T-cell (primary cell): ENCODE measurements at places on chromosomes 2 and 18.

GRCh38 chr18:8752329-8752728 lies 47.0 kb downstream of the MTCL1 start:
- no peak for DNase-seq

GRCh38 chr2:202046572-202046971 lies 12.9 kb downstream of the FZD7 start:
- DNase-seq: no peak

DNA sequence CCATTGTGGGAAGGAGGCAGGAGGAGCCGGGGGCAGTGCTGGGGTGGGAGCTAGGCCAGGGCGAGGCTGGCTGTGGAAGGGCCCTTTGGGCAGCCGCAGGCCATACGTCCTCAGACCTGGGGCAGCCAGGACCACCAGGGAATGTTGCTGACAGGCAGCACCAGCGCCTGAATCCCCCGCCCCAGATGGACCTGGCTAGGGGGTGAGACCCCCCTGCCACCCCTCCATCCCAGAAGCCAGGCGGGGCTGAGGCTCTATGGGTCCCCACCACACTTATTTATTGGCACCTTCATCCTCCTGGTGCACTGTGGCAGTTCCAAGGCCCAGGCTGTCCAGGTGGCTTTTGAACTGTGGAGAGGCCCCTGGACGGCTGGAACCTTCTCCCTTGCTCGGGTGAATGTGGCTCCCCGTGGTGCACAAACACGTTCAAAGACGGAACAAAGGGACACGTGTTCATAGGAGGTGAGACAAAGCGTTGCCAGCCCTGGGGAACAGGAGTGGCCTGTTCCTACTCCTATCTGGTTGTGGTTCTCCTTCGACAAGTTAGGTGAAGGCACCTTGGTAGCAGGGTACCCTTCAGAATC lies 35.1 kb downstream of the RAMP1 start:
- no peak for DNase-seq

- DNase-seq: no peak
Observed at GRCh38 chr18:49640741-49641140, 78.9 kb downstream of the LIPG start.

DNA sequence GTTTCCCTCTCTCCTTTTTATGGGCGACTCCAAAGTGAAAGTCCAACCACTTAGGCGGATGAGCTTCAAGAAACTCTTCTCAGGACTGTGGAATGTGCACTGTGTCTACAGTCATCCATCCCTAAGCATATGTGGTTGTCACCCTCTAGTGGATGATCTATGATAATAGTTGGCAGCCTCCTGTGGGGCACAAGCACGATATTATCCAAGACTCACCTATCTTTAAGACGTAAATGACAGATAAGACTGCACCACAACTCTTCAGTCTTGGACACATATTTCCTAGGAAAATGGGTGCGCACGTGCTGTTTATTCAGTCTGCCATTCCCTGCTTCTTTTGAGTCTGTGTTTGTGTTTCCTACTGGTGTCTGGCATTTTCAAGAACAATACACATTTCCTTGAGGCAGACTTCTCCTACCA lies 145.5 kb upstream of the CTAGE1 start:
- DNase-seq: no peak

DNA sequence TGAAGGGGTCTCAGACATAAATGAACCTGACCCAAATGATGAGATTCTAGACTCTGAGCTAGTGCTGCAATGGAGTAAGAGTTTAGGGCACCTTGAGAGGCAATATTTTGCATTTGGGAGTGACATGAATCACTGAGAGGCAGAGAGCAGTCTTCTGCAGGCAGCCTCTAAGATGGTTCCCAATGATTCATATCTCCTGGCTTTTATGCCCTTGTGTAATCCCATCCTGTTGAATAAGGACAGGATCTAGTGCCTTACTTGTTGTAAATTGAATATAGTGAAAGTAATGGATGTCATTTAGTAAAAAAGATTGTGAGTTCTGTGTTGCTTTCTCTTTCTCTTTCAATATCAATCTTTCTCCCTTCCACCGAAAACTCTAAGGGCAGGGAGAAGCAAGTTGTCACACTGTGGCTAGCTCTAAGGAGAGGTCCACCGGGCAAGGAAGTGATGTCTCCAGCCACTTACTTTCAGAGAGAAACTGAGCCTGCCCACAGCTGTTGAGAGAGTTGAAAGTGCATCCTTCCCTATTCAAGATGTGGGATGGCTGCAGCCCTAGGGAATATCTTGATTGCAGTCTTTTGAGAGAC lies 144.7 kb downstream of the TRIB2 start:
- no peak for DNase-seq

DNA sequence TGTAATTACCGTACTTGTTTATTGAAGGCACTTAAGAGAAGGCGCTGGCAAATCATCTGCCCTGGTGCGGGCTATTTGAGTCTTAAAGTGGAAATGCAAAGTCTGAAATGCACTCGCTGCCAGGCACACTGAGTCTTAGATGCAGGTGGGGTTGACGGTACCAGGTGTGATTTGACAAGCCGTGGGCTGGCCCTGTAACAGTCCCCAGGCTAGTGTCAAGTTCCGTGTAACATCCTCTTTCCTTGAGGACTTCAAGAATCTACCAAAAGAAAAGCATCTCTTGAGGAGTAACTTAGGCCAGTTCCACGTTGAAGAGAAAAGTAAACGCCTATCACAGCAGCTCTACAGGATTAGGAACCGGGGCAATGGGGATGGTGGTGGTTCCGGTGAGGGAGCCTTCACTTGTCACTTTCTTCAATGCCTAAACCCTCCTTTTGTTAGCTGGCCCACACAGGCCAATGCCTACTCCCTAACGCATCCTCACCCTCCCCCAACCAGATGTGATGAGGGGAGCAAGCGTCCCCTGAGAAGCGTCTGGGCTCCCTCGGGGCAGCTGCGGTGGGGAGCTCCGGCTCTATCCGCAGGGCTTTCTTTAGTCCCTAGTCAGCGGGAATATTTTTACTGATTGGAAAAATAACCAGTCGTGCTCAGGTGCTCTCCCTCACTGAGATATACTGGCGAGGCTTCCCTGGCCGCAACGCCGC lies 1.5 kb upstream of the UGP2 start:
- DNase-seq: peak; percentile 8

- no peak for DNase-seq
Observed at GRCh38 chr18:76134628-76135027, 360.4 kb downstream of the ZNF516 start.

DNA sequence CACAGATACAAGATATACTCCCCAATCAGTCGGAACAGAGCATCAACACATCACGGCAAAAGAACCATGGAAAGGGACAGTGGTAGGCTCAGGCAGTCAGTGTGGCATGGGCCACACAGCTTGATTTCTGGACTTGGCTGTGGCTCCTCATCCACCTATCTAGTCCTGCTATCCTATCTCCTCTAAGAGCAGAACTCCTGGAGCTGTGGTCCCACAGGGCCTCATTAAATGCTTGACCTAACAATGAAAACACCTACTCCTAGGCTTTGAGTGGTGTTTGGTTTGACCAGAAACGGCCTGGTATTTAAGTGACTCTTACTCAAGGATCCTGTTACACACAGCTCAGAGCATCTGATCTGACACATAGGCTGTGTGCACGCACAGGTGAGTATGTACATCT lies 33.6 kb upstream of the SMAD2 start:
- no peak for DNase-seq

GRCh38 chr2:159209341-159210306 lies 76.9 kb downstream of the WDSUB1 start:
- DNase-seq: peak; percentile 44

DNA sequence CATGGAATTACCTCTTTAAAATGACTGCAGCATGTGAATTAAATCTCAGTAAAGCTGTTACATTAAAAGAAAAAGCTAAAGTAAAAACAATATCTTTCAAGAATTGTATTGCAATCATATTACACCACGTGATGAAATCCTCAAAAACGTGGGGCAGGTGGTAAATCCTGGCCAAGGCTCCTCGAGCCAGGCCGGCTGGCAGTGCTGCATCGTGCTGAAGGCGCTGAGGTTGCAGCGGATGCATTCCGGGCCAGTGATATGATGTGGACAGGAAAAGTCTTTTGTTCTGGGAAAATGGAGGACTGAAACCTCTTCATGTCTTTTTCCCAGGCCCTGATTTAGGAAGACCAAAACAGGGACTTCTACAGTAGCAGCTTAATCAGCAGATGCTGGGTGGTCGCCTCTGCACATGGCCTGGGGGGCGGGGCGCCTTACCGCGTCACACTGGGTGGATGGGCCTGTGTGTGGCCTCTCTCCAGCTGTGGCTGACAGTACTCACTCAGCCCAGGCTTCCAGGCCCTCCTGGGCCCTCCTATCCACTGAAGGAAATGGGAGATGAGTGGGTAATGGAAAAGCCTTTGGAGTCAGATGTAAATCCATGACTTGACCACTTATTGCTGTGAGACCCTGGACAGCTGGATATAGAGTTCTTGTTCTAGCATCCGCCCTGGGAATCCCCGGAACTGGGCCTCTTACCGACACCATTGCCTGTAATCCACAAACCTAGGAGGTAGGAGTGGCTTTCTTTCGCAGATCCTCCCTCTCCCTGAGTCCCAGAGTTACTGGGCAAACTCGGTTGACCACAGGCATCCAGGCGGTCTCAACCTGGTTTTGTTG lies 45.1 kb downstream of the PROC start:
- DNase-seq: no peak

DNA sequence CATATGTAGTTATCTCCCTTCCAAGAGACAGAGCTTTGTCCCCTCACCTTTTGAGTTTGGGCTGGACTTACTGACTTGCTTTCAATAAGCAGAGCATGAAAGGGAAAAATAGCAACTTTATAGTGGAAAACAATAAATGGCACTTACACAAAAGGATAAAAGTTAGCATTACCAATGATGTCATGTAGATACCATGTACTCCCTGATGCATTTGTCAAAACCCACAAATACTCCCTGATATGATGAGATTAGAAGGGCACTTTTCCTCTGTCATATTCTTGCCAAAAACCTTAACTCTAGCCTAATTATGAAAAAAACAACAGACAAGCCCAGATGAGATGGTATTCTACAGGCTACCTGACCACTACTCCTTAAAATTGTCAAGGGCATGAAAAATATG lies 16.0 kb downstream of the HIBCH start:
- no peak for DNase-seq

- DNase-seq: no peak
Observed at GRCh38 chr2:29469516-29469915, 354.3 kb downstream of the CLIP4 start.

DNA sequence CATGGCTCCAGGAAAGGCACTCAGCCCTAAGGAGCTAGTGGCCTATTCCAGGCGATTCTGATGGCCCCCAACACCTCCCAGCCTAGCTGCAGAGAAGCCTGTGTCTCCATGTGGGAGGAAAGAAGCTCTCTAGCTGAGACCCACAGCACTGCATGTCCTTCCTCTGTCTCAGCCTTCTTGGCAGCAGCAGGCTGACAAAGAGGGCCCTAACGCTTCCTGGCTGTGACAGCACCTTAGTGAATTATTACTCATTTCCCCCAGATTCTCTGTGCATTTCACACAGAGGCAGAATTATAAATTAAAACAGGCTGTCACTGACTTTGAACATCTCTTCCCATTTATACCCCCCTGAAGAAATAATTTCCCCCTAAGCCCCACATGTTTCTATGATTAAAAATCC lies 206.8 kb downstream of the CLIP4 start:
- no peak for DNase-seq

DNA sequence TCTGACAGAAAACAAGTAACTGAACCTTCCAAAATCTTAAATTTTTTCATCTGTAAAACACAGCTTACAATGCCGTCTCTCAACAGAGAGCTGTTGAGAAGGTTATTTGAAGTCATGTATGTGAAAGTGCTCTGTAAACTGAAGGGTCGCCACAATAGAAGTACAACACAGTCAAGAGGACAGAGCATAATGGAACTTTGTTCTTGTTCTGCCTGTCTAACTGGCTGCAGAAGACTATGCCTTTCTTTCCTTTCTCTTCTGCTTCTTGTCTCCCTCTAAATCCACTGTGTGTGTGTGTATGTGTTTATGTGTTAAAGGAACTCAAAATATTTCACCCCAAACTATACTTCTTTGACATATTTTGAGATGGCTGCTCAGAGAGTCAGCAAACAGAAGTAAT lies 365.8 kb upstream of the RND3 start:
- DNase-seq: no peak

- no peak for DNase-seq
Observed at GRCh38 chr2:111667542-111668273, 216.3 kb downstream of the ANAPC1 start.

GRCh38 chr2:152874955-152875354 lies 156.5 kb downstream of the ARL6IP6 start:
- DNase-seq: no peak

- DNase-seq: no peak
Observed at GRCh38 chr2:171627412-171627811, 59.9 kb upstream of the DYNC1I2 start.

DNA sequence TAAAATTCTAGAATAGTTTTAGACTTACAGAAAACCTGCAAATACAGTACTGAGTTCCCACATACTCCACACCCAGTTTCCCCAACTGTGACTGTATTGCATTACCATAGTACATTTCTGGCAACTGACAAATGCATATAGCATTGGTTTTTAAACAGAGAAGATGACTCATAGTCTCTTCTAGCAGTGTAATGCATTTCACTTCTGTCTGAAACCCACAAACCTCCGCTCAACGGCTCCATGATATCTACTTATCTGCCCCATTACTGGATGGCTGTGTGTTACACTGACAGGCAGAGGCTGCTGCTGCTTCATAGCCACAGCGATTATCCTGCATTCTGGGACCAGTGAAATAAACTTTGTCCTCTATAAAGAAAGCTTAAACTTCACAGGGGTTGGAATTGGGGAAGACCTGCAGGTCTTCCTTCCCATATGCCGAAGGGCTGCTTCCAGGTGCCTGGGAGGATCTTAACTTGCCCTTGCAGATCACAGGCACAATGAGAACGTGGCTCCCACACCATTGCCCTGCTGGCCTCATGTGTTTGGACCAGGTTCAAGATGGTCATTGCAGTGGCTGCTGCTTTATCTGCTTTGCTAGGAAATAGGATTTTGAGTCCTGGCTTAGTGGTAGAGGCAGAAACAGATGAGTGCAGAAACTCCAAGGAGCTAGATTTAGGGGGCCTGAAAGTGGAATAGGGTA lies 742.6 kb upstream of the HS6ST1 start:
- no peak for DNase-seq
